ENCODE measurements at places on chromosomes 2 and 18. TPM values are rescaled to one million over a fixed set of nuclear protein-coding genes. Genes with fewer than 3 reads are reported as not detected.

- no peak for DNase-seq
These were observed 1.4 kb downstream of the DNAJC10 start for GRCh38 chr2:182717416-182717815.

The APOB gene
- total RNA-seq, result 0.41 TPM

The ZDBF2 gene
- total RNA-seq, result 31.4 TPM

The SERPINB4 gene
- total RNA-seq, result not detected

The CDK5R2 gene
- 5.3 TPM for total RNA-seq

- no peak for DNase-seq
These were observed 284.3 kb downstream of the CYP26B1 start for GRCh38 chr2:71863396-71863795.

The TRABD2A gene
- total RNA-seq, result 0.41 TPM

GRCh38 chr18:9275890-9276289 lies 58.7 kb upstream of the TWSG1 start:
- no peak for DNase-seq

DNA sequence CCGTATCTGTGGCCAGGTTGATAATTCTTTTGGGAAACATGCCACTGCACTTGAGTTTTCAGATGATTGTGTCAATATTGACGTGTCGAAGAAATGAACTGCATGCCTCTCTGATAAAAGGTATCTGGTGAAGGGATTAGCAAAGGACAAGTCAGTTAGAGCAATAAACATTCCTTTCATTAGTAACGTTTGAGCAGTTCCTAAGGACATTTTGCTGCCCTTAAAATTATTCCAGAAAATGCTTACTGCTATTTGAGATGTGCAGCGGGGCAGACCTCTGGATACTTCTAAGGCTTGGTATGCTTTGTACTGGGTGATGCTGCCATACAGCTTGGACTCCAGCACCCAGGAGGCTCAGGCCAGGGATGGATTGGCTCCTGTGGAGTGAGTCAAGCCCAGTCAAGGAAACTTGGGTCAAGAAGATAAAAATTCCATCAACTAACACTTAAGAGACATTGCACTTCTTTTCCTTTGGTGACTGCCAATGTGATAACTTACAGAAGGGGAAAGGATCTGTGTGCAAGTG lies 166.7 kb downstream of the FHOD3 start:
- no peak for DNase-seq

DNA sequence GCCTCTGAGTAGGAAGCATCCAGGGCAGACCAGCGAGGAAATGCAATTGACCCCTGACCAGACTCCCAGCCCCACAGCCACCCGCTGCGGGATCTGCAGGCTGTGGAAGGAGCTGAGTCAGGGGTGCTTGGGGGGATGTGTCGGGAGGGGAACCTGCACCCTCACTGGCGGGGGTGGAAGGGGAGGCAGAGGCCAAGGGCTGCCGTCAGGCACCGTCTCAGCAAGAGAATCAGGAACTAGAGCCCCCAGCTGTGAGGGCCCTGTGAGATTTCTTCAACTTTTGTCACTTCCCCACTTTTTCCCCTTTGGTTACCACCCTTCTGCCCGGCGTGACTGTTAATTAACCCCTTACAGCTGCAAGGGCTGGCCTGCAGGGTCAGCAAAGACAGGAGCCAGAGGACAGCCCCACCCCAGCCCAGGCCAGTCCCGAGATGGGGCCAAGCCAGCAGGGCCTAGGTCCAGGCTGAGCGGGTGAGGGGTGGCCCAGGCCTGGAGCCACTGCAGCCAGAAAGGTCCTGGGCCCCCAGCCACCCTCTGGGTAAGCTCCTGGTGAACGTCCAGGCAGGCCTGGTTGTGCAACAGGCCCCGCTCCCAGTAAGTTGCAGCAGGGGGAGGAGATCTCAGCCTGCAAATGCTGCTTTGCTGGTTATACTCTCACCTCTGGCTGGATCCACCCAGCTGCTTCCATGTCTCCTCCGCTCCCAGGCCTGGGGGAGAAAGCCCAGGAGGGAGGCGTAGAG lies 147.0 kb upstream of the ID2 start:
- DNase-seq, result peak; percentile 36

- no peak for DNase-seq
These were observed 36.6 kb downstream of the DARS1 start for GRCh38 chr2:135948642-135949355.

The KLHL41 gene
- 4.1 TPM for total RNA-seq

DNA sequence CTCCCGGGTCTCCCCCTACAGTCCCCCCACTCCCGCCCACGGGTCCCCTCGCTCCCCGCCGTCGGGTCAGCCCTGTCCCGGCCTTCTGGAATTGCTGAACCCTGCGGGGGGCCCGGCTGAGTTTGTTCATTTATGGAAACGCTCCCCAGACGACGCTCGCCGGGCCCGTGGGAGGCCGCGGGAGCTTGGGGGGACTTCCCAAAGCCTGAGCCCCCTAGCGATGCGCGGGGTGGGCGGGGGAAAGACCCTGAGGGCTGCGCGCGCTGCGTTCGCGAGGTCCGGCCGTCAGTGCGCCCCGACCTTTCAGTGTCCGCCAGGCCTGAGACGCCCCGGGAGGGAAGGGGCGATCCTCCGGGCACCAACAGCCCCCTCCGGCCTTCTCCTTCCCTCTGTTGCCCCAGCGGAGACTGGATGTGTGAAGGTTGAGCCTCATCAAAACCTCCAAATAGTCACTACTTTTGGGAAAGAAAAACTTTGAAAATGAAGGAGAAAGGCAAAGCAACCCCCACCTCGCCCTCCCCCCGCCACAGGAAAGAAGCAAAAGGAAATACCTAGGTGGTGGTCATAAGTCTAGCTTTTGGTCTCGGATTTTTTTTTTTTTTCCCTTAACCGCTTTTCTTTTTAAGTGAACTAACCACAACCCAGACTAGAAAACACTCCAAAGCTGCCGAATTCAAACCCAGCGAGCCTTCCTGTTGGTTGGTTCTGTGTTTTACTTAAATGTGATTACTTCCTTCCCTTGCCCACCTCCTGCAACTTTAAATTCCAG lies 509 bp upstream of the CYS1 start:
- no peak for DNase-seq

The KIAA2012 gene
- total RNA-seq, result 0.82 TPM

- DNase-seq, result no peak
These were observed 29.9 kb upstream of the OTOS start for GRCh38 chr2:240170354-240170735.

- no peak for DNase-seq
These were observed 1130.1 kb upstream of the CELF4 start for GRCh38 chr18:38695559-38696280.

The GYPC gene
- 19.6 TPM for total RNA-seq

DNA sequence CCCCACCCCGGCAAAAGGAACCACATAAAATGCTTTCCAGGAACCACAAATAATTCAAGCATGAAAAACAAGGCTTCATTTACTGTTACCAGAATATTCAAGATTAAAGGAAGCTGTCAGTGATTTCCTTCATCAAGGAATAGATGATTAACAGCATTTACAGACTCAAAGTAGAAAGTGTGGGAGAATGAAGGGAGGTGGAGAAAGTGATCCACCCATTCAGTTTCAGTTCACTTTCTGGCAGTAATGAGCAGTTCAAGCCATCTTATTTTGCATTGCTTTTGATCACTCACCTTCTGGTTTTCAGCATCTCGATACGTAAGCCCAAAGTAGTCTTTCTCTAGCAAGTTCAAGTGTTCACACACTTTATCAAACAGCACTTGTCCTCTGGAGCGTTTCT lies 99.0 kb downstream of the EPB41L3 start:
- no peak for DNase-seq
